Hematopoietic multipotent progenitor cell treated with erythropoietin and hydrocortisone succinate and interleukin-3 and kit ligand, for 8 days (in vitro differentiated cells): ENCODE measurements at places on chromosomes 5 and 9.

GRCh38 chr9:84846906-84847305 lies 177.4 kb downstream of the NTRK2 start:
- DNase-seq, result no peak

DNA sequence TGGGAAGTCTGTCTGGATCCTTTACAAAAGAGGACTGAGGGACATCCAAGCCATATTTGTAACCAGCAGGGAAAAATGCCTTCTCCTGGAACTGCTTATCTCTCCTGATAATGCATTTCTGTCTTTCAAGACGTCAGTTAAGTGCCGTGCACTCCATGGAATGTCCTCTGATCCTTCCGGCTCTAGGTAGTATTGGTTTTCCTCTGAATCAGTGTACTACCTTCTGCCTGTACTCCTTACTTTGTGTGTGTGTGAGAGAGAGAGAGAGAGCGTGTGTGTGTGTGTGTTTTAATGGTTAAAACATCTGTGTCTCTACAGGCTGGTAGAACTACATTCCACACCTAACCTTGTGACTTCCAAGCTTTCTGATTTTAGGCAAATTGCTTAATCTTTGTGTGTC lies 89.9 kb downstream of the PIP5K1B start:
- DNase-seq, result no peak

DNA sequence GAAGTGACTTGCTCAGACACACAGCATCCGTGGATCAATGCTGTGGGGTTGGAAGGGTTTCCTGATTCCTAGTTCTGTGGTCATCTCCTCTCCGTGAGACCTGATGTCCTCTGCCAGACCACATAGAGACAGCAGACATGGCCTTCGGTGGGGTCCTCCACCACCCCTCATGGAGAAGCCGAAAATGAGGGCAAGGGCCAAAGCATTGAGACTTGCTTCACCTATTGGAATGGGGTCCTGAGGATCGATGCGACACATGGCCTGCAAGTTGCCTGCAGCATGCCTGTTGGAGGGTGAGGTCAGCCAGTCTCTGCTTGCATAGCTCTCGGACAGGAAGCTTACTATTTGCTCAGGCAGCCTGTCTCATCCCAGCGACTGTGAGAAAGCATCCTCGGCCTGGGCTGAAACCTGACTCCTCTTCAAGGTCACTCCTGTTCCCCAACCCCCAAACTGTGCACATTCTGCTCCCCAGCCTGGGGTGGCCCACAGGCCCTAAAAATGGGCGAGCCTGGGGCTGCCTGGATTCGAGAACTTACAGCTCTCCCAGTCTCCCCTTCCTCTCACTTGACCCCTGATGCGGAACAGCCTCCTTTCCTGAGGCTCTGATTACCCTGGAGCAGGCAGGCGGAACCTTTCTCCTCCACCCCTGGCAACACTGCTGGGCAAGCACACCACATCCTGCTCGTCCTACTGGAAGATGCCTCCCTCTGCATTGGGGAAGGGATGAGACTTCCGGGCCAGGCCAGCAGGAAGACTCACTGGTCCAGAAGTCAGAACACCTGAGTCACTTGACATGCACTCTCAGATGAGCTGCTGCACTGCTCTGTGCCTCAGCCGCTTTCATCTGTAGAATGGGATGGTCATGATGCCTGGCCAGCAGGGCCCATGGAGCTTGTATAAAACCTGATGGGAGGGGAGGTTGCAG lies 186.9 kb downstream of the RGS3 start:
- DNase-seq, result no peak

DNA sequence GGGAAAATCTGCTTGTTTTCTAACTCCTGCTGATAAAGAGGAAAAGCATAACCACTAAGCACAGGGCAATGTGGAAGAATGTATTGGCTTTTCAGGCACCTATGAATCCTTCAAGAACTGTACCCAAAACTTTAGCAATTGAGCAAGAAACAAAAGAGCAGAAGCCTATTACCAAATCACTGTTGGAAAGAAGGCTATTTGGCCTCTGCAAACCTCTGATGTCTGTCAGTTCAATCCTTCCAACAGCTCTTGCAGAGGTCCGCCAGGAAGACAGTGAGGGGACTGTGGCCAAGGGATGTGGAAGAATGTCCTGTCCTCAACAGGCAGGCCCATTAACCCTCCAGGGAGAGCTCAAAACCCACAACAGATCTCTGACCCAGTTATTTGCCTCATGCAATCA lies 328.6 kb downstream of the ENC1 start:
- no peak for DNase-seq

DNA sequence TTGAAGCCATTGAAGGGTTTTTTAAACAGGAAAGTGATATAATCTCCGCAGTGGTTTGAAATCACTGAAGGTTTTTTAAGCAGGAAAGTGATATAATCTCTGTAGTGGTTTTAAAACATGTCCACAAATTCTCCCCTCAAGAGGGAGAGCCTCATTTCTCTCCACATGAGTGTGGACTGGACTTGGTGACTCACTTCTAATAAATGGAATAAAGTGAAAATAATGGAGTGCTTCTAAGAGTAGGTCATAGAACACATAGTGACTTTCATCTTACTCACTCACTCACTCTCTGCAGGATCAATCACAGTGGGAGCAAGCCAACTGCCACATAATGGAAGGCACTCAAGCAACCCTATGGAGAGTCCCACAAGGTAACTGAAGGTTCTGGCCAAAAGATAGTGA lies 12.0 kb downstream of the CTNNAL1 start:
- DNase-seq, result no peak

DNA sequence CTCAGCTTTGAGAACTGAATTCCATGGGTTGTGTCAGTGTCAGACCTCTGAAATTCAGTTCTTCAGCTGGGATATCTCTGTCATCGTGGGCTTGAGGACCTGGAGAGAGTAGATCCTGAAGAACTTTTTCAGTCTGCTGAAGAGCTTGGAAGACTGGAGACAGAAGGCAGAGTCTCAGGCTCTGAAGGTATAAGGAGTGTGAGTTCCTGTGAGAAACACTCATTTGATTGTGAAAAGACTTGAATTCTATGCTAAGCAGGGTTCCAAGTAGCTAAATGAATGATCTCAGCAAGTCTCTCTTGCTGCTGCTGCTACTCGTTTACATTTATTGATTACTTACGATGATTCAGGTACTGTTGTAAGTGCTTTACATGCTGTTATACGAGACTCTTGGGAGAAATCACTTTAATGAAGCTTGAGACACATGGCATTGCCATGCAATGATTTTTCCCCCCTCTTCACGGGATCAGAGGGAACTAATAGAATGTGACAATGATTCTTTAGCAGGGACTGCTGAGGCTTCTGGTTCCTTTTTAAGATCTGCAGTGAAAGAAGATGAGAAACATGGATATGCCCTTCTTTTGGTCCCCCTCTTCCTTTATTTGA lies 63.8 kb downstream of the PTTG1 start:
- DNase-seq, result no peak

GRCh38 chr9:33403941-33404787 lies 1.8 kb upstream of the AQP7 start:
- DNase-seq, result no peak

DNA sequence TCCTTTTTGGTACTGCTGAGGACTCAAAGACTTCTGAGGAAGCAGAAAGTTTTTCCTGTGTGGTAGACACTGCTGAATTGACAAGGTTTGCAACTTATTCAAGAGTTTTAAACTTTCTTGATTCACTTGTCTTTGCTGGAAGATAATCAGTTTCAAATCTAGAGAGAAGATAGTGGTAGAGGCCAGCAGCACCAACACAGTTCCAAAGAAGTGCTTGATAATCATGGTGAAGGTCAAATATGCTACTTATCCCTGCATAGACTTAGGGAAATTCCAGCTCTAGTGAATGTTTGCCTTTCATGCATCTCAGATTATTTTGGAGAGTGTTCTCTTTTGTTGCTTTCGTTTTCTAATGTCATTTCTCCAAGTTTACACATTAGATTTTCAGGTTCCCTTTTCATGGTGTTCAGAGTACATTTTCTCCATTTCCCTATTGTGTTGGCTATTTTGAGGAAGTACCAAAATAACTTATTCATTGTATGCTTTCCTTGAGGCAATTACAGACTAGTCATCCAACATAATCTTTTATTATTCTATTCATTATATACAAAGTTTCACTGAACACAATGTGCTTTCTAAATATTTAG lies 550 bp downstream of the IFNE start:
- DNase-seq, result no peak

DNA sequence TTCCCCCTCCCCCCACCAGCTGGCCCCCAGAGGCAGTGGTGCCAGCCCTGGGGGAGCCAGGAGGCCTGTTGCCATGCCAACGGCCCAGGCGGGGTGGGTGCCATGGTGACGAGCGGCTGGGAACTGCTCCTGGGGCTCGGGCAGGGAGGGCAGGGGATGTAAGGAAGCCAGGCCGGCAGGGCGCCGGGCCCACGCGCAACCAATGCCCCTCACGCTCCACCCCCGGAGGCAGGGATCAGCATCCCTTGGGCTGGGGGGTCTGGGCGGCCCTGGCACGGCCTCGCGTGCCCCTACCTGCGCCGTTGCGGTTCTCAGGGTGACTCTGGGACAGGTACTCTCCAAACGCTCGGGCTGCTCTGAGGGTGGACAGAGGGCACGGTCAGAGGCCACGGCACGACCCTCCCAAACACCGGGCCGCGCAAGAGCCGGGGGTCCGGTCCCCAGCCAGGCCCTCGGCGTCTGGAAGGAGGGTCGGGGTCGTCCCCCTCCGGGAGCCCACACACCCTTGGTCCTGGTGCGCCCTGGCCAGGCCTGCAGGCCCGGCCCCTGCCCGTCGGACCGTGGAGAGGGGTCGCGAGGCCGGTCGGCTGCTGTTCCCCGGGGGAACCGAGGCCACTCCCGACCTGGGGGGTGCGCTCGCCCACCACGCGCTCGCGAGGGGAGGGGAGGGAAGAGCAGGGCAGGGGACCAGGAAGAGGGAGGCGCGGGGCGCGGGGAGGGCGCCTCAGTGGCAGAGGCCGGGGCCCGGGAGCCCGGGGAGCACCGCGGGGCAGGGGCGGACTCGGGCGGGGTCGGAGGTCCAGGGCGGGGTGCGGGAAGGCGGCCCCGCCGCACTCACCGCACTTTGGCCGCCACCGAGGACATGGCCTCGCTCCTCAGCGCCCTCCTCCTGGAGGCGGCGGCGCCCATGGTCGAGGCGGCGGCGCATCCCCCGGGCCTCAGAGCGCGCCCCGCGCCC lies 661 bp downstream of the NSMF start:
- DNase-seq, result no peak

- DNase-seq, result no peak
These were observed 46.7 kb upstream of the CER1 start for GRCh38 chr9:14769230-14769571.

DNA sequence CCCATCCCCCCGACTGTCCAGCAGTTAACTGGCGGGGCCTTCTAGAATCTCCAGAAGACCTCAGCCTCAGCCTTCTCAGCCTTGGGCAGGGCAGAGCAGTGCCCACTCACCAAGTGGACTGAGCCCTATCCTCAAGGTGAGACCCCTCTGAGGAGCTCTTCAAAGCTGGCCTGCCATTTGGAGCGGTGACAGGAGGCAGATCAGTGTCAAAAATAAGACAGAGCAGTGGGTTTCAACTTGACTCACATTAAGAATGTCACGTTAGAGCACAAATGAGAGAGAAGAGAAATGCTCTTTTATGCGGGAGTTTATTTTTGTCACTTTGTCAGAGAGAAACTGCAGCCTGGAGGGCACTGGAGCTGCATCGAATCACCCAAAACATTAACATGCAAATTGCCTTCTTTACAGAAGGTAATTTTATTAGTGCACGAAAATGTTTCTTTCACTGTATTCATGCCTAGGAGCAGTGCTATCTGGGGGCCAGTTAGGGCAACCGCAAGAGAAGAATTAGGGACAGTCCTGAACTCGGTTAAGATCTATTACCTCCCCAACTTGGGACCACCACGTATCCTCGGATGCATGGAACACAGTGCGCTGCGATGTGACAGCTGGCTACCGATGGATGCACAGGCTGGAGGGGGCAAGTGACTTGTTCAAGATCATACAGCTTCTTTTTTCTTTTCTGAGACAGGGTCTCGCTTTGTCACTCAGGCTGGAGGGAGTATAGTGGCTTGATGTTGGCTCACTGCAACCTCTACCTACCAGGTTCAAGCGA lies 188.5 kb downstream of the DAB2IP start:
- DNase-seq, result no peak

DNA sequence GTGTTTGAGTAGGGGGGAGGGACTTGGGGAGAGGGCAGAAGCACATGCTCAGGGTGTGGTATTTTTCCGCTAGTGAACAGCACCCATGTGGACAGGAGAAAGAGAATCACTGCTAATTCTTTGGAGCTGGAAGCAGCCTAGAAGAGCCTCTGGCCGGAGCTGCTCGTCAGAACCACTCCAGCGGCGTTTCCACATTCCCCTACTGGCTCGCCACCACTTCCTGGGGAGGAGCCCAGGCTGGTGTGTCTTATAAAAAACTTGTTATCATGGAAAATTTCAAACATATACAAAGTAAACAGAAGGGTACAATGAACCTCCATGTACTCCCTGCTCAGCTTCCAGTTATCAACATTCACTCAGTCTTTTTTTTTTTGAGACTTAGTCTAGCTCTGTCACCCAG lies 26.7 kb downstream of the LHX2 start:
- no peak for DNase-seq

DNA sequence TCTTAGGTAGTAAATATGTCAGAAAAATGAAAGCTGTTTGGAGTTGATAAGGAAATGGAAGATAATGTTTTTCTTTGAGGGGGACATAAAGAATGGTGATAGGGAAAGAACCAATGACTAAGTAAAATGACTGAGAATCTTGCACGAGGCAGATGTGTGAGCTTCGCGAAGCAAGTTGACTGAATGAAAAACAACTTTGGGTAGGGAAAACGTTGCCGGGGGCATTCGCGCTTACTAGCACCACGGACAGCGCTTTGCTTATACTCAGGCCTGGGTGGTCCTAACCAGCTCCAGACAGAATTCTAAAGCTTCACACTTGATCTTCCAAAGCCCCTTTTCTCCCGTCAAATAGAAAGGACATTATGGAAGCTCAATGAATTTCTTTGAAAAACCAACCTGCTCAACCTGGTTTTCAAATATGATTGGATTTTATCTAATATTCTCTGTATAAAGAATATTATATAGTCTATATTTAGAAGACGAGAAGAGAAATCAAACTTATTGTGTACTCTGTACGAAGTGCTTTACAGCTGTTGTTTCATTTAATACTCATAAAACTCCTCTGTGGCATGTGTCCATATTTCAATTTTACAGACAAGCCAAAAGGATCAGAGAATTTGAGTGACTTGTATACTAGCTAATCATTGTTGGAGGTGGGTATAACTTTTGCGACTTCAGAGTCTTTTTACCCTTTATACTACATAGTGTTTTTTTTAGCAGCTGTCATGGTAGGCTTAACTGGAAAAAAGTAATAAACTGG lies 1.9 kb upstream of the CDKN2B start:
- DNase-seq, result peak; percentile 71

GRCh38 chr5:115532517-115532916 lies 12.1 kb downstream of the FEM1C start:
- no peak for DNase-seq

GRCh38 chr5:33102551-33102950 lies 338.2 kb upstream of the TARS1 start:
- no peak for DNase-seq

- no peak for DNase-seq
These were observed 17.0 kb downstream of the BTNL8 start for GRCh38 chr5:180915924-180916323.

GRCh38 chr5:122730037-122730436 lies 44.8 kb upstream of the SNX2 start:
- DNase-seq, result no peak

- DNase-seq, result no peak
These were observed 75.3 kb downstream of the NMUR2 start for GRCh38 chr5:152329761-152330283.
